ENCODE measurements at places on chromosomes 3 and 15.

GRCh38 chr3:48970586-48970985 lies 19.5 kb upstream of the P4HTM start:
- ATAC-seq: no peak

DNA sequence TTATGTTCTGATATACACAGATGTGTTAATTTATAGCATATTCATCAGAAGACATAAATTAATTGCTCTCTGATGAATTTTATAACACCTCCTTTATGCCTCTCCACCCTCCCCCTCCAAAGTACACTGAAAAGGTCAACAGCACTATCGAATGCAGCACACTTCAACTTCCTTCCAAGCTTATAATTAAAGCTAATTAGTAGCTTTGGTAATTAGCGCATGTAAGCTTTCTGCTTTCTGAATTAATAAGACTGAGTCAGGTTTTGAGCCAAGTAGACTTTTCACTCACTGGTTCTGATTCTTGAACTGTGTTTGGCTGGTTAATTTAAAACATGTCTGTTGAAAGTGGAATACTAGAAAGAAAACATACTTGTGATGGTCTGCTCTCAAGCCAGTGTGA lies 760.8 kb upstream of the CFAP20DC start:
- ATAC-seq: no peak

DNA sequence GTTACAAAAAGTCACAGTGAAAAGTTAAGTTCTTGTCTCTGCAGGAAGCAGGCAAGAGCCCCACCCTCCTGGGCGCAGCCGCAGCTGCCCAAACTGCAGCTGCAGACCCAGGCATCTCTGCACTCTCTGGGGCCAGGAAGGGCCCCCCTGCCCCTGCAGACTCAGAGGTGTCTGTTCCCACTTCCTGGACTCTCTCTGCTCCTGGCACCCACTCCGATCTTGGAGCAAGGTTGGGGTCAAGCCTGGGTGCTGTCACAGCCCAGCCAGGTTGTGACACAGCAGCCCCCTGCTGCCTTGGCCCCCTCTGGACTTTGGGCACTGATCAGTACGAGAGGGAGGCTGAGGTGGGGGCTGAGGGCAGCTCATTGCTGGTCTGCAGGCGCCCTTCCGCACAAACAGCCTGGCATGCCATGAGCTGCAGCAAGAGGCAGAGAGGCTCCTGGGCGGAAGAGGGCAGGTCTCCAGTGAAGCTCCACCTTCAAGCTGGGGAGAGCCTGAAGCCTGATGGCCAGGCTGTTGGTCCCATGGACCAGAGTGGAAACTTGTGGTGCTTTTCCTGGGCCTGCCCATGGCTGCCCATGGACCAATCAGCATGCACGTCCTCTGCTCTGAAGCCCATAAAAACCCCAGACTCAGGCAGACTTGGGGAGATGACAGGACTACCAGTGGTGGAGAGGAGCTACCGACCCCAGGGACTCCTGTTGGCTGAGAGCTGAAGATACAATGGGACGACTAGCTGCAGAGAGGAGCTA lies 42.9 kb upstream of the LRRFIP2 start:
- ATAC-seq: no peak

GRCh38 chr3:87287011-87287410 lies 10.6 kb upstream of the POU1F1 start:
- no peak for ATAC-seq

DNA sequence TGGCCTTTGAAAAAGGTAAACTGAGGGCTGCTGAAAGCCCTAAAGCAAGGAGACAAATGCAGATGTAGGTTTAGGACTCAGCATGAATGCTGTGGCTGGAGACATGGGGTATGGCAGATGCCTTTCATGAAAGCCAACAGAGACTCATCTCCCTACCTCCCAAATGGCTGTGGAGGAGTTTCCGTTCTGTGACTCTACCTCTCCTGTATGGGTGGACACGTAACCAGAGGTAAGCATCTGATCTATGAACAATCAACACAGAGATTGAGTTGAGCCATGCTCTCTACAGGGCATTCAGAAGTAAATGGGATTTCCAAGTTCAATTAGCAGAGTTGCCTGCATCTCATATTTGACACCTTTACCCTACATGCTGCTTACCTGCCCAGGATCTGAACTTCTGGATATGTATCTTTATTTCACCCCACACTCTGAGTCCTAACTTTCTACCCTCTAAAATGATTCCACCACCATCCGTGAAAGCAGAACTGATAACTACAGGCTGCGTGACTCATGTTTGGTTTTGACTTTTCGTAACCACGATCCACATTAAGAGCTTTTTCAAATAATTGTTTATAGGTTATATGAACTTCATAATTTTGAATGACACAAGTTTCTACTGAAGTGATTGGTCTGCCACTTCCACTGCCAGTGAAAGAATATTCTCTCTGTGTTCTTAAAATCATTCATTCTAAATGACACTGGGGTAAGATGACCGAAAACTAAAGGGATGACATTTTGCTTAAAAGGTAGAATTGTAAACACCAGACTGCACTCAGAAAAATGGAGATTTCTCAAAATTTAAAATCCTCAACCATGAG lies 1058.7 kb downstream of the FHIT start:
- ATAC-seq: no peak

GRCh38 chr3:135920275-135920674 lies 45.3 kb upstream of the PPP2R3A start:
- no peak for ATAC-seq

- ATAC-seq: no peak
Measured at GRCh38 chr3:23157331-23157730, 45.8 kb upstream of the UBE2E2 start.

DNA sequence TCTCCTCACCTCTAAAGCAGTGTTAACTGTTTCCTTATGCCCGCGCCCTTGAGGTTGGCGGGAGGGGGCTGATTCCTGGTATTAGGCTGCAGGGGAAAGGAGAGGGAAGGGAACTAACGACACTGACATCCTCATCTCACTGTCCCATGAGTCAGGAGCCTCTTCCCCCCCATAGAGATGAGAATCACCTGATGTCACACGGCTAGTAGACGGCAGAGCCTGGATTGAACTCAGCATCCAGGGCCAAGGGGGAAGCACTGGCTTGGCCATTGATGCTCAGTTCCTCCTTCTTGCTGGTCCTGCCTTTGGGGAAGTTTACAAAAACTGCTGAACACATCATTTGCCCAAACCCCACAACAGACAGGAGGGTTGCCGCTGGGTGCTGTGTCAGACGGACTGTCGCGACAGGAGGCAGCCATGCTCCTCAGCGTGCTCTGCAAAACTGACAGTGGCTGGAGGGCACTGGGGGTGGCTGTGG lies 38.5 kb downstream of the IDH2 start:
- ATAC-seq: no peak

DNA sequence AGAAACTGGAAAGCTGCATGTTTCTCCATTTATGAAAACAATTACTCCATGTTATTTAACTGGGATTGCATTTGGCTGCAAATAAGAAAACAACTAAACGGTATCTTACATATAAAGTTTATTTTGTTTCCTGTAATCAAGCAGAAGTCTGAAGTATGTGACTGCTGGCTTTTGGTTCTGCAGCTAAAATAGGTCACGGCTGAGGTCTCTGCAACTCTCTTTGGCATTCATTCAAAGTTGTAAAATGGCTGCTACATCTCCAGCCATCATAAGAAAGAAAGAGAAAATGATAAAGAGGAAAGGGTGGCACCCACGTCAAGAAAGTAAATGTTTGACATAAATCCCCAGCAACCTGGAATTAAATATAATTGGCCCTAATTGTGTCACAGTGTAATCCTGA lies 406.1 kb downstream of the TBC1D5 start:
- no peak for ATAC-seq

DNA sequence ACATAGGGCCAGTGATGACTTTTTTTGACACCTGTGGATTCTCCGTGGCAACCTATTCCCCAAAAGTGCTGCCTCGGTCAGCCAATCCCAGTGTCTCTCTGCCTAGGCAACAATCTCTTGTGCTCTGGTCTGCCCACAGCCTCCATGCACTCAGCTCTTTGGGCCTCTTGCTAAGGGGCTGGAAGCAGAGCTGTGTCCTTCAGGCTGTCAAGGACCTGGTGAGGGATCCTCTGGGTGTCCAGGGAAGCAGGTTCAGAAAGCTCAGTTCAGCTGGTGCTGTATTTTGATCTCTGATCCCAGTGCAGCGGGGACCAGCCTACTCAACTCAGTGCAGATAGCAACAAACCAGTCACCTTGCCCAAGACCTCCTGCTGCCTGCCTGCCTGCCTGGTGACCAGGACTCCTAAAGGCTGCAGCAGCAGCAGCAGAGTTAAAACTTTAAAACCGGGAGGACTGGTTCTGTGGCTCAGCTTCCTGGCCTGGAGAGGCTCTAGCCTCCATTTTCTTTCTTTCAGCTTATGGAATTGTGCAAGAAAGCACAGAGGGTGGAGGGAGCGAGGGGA lies 6.2 kb downstream of the PAK6 start:
- no peak for ATAC-seq

GRCh38 chr3:27713435-27714145 lies 8.5 kb downstream of the EOMES start:
- ATAC-seq: peak; percentile 3

GRCh38 chr15:77563623-77564156 lies 69.0 kb downstream of the LINGO1 start:
- no peak for ATAC-seq

- ATAC-seq: peak; percentile 49
Measured at GRCh38 chr3:4507024-4507596, 14.0 kb downstream of the ITPR1 start.

DNA sequence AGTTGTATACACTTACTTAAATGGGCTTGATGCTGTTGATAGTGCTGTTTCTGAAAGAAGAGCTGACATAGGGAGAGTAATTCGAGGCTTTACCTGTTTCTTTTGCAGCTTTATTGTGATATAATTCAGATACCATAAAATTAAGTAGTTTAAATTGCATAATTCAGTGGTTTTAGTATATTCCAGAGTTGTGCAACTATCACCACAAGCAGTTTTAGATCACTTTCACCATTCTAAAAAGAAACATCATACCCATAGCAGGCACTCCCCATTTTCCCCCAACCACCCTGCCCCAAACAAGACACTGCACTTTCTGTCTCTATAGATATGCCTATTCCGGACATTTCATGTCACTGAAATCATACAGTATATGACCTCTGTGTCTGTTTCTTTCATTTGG lies 98.5 kb downstream of the MTHFS start:
- no peak for ATAC-seq

DNA sequence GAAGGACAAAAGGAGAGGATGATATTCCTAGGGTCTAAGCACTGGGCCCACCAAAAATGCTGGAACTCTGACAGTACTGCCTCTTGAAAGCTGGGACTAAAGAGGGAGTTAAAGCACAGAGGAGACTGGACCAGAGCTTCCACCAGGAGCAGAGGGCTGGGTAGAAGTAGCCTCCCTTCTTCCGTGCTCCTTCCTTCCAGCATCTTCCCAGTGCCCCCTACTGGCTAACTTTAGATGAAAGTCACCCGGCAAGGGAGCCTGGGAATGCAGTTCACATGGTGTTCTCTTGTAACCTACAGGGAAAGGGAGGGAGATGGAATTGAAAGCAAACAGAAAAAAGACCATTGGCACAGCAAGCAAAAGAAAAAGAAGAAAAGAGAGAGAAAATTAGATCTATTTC lies 106.1 kb upstream of the COL8A1 start:
- peak; percentile 88 for ATAC-seq

DNA sequence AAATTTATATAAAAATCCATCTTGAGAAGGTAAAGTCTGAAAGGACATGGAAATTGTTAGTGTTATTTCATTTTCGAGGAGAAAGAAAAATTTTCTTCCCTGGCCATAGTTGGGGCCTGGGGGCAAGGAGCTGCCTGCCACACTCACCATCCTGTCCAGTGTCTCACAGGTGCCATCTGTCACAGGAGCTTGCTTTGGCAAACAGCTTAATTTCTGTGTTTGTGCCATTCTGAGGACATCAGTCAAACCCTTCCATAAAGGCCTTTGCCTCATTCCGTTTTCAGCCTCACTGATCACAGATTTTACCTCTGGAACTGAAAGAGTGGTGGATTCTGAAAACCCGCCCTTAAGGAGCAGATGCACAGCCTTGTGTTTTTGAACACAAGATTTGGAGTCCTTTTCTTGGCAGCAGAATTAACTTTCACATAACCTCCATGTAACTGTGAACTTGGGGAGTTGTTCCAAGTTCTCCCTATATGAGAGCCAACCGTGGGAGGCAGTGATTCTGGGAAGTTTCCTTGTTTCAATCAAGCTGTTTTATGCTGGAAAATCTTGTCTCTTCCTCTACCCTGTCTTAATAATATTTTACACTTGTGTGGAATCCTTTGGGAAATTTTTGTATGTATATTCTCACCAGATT lies 254.7 kb downstream of the CACNA2D3 start:
- no peak for ATAC-seq

GRCh38 chr15:52067545-52067926 lies 45.0 kb downstream of the BCL2L10 start:
- no peak for ATAC-seq

DNA sequence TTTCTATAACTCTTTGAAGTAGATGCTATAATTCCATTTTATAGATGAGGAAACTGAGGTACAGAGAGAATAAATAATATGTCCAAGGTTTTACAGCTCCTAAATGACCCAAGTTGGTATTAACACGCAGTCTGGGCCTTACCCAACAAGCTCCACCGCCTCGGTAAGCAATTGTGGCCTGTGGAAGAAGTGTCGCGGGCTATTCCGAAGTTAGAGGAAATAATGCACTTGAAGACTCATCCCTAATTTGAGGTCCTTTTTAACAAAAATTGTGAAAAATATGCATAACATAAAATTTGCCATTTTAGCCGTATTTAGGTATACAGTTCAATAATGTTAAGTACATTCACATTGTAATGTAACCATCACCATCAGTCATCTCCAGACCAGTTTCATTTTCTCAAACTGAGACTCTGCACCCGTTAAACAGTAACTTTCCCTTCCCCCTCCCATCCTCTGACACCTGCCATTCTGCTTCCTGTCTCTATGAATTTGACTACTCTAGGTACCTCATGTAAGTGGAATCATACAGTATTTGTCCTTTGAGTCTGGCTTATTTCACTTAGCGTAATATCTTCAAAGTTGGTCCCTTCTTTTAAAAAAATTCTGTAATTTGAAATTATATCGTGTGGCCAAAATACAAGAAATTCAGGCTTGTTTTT lies 18.2 kb downstream of the IDH3A start:
- ATAC-seq: no peak

DNA sequence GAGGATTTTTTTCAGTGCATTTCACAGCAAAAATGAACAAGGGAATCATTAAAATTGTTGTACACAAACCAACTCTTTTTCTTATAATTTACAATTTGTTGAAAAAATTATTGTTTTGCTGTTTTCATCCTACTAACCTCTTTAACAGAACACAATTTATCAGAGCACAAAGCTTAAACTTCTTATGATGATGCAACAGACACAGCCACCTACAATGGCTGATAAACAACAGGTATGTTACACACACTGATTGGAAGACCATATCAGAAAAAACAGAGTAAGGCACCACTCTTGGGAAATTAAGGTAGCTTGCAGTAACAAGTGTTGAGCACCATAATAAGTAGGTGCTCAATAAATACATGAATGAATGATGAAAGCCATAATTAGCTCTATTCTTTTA lies 8.9 kb upstream of the SNX4 start:
- no peak for ATAC-seq

DNA sequence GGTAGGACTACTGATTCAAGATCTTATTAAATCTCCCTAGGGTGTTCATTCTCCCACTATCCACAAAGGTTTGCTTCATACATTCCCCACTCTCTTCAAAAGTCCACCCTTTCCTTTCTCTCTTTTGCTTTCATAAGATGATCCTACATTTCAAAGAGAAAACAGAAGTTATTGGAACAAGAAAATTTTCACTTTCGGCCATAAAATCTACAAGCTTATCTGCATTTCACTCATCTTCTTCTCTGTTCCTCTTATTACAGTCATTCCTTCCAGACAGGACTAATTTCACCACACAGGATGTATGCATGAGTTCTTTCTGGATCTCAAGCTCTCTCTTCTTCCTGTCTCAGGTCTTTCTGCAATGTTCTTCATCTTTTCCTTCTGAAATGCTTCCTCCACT lies 238.7 kb downstream of the ISL2 start:
- no peak for ATAC-seq

Data from SK-N-SH treated with all-trans-retinoic acid at 6 μM for 48 hours (cell line).